Fibroblast of skin of left quadriceps (primary cell): ENCODE measurements at places on chromosomes 7 and 10.

- no peak for DNase-seq
These were observed 146.8 kb downstream of the ADCY1 start for GRCh38 chr7:45720989-45721388.

GRCh38 chr7:134902058-134902457 is 84.2 kb upstream of the AGBL3 start:
- DNase-seq, result no peak

DNA sequence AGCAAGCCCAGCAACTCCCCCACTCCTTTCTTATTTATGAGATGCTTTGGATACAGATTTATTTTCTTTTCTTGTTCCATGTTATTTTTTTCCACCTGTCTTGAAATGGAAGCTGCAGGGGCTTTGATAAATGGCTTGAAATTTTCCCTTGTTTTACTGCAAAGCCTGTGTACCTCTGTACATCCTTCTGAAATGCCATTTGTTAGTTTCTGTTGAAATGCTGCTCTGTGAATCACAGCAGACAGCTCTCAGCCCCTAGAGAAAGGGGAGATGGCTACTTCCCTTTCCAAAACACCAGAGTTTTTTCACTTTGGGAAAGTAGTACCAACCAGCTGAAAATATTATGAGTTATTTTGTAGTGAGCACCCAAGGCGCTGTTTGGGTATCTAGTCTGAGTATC is 304.2 kb downstream of the ELMO1 start:
- no peak for DNase-seq

- DNase-seq, result no peak
These were observed 1.5 kb downstream of the PCOLCE start for GRCh38 chr7:100603726-100604027.

GRCh38 chr10:49617121-49618020 is 3.5 kb downstream of the CHAT start:
- DNase-seq, result no peak

GRCh38 chr7:128833148-128833945 is 3.1 kb downstream of the FLNC start:
- no peak for DNase-seq

DNA sequence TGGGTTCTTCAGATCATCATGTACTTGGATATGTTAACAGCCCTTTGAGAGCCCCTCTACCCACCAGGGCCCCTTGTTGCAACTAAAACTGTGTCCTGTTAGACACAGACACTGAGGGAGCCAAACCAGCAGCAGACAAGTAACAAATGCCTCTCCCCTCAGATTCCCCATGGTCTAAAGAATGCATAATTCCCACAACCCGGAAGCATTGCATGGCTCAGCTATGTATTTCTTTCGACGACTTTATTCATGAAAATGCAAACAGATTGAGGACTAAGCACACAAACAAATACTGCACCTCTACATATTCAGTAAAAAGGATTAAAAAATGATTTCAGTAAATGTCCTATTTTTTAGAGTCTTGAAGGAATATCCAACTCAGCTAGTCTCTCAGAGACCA is 70.1 kb upstream of the HECW1 start:
- DNase-seq, result peak; percentile 38

DNA sequence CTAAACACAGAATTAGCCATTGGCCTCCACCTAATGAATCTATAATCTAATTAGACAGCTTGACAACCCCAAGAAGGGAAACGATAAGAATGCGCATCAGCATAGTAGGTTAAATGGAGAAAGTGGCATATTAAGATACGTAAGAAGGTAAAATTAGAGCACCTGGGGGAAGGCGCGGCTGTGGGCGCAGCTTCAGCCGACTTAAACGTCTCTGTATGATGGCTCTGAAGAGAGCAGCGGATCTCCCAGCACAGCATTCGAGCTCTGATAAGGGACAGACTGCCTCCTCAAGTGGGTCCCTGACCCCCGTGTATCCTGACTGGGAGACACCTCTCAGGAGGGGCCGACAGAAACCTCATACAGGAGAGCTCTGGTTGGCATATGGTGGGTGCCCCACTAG is 518.8 kb downstream of the PHTF2 start:
- no peak for DNase-seq

- DNase-seq, result no peak
These were observed 6.5 kb downstream of the SCART1 start for GRCh38 chr10:133460208-133460769.

DNA sequence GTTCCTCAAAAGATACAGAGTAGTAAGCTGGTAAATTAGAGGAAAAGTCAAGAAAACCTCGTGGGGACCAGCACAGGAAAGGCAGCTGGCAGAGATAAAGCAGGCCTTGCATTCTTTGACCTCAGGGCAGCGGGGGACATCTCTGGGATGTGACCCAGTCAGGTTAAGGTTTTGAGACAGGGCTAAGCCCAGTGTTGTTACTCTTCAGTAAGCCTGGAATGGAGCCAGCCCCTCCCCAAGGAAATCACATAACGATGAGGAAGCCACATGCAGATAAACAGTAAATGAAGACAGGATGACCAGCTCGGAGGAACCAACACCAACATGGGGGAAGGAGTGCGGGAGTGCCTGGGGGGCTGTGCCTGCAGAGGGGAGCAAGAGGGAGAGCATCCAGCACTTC is 99.6 kb downstream of the JAZF1 start:
- no peak for DNase-seq

- DNase-seq, result no peak
These were observed 1149.2 kb upstream of the CELF2 start for GRCh38 chr10:9868499-9868898.

DNA sequence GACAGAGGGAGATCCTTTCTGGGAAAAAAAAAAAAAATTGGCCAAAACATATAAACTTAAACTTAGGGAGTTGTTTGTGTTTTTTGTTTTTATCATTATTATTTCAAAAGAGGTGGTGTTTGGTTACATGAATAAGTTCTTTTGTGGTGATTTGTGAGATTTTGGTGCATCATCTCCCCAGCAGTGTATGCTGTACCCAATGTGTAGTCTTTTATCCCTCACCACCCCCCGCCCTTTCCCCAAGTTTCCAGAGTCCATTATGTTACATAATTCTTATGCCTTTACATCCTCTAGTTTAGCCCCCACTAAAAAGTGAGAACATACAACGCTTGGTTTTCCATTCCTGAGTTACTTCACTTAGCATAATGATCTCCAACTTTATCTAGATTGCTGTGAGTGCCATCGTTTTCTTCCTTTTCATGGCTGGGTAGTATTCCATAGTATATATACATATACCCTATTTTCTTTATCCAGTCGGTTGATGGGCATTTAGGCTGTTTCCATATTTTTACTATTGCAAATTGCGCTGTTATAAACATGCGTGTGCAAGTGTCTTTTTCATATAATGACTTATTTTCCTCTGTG is 148.1 kb upstream of the ZNF92 start:
- DNase-seq, result no peak

DNA sequence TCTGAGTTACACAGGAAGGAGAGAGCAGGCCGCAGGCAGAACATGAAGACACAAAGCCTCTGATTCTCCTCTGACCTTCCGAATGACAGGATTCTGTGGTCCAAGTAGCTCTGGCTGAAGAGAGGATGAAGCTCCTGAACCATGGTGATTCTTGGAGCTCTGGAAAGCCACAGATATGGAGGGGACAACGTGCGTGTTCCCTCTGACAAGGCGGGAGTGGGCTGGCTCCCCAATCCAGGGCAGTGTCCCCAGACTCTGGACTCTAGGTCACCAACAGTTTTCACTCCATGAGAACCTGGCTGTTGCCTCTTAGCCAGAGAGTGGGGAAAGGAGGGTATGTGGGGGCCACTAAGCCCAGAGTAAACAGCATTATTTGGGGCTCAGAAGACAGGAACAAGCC is 7.4 kb upstream of the TRPV6 start:
- no peak for DNase-seq

- DNase-seq, result no peak
These were observed 572 bp upstream of the BHLHA15 start for GRCh38 chr7:98210513-98211220.

GRCh38 chr10:13439313-13440184 is 89.3 kb downstream of the BEND7 start:
- no peak for DNase-seq

DNA sequence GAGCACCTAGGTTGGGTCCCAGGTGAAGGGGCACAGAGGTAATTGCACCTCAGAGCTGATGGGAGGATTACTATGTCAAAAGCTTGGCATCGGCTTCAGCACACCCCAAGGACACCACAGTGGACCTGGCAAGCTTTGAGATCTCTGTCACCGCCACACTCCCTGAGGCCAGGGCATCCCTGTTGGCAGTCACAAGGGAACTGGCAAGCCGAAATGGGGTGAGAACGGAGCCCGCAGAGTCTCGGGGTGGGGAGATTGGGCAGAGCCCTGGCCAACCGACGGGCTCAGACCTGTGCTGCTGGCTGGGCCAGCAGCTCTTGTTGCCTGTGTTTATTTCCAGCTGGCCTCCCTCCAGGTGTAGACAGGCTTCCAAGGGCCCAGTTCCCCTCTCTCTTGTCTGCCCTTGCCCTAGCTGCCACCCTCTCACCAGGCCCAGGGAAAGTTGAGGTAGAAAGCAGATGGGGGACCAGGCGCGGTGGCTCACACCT is 2.5 kb downstream of the HSPB1 start:
- no peak for DNase-seq

DNA sequence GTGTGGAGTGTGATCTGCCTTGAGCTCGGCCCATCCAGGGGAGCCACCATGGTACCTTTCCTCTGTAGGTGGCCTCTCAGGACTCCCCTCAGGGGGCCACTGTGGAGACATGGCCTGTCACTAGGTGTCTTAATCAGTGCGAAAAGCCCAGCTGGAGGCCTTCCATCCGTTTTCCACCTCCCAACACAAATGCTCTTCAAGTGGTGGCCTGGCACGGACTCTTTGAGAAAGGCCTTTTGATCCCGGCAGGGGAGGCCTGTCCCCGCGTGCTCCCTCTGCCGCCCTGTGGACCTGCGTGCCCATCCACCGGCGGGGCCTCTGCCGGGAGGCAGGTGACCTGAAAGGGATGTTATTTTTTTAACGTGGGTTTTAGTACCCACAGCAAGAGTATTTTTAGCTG is 149.5 kb downstream of the RGS10 start:
- no peak for DNase-seq

DNA sequence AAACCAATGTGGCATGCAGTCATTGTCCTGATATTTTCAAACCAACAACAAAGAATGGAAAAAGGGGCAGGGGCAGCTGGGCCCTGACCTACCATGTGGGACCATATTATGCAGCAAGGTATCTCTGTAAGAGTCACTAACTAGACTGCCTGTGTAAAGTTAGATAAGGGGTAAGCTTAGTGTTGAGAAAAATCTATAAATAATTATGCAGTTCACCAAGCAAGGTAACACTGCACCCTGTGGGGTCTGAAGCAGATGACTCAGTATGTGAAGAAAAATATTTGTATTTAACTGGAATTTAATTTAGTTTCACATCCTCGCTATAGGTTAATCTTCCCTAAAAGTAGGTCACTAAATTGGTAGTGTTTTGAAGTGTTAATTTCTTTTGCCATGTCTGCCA is 99.3 kb downstream of the PPP1R3A start:
- DNase-seq, result no peak

DNA sequence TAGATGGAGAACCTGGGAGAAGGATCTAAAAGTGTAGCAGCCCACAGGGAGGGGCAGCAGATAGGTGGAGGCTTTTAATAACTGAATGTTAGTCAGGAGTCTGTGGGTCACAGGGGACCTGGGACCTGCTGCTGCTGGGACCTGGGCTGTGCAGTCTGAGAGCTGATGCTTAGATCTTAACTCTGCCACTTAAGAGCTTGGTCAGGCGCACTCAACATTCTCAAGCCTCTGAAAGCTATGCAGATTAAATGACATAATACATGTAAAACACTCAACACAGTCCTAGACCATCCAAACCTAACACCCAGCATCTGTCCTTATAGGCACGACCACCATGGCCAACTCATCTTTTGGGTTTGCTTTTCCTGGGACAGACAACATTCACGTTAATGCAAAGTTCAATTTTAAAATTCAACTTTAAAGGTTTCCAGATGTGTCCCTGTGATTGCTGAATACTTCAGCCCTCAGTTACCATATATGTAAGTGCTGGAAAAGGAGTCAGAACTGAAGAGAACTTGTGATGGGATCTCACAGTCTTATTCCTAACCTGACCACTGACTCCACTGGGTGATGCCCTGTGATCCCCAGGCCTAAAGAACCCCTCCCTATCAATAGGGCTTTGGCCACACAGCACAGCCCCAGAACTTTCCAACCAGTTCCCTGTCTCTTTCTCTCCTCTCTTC is 321.0 kb downstream of the PLXNA4 start:
- DNase-seq, result no peak

DNA sequence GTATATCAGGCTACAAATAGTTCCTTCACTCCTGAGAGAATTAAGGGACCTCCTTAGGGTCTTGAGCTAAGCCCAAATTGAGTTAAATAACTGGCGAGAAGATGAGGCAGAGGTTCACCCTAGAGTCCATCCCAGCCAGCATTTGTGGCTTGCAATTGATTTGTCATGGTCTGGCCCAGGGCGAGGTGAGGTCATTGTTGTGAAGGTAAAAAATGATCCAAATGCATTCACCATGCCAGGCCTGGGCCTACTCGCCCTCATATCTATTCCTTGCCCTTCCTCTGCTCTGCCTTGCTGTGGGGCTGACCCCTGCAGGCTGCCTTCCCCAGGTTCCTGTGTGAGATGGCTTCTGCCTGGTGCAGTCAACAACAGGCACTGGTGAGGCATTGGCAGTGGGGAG is 207.2 kb downstream of the ZNF365 start:
- DNase-seq, result no peak

- DNase-seq, result no peak
These were observed 98.8 kb downstream of the HECW1 start for GRCh38 chr7:43211286-43211685.

DNA sequence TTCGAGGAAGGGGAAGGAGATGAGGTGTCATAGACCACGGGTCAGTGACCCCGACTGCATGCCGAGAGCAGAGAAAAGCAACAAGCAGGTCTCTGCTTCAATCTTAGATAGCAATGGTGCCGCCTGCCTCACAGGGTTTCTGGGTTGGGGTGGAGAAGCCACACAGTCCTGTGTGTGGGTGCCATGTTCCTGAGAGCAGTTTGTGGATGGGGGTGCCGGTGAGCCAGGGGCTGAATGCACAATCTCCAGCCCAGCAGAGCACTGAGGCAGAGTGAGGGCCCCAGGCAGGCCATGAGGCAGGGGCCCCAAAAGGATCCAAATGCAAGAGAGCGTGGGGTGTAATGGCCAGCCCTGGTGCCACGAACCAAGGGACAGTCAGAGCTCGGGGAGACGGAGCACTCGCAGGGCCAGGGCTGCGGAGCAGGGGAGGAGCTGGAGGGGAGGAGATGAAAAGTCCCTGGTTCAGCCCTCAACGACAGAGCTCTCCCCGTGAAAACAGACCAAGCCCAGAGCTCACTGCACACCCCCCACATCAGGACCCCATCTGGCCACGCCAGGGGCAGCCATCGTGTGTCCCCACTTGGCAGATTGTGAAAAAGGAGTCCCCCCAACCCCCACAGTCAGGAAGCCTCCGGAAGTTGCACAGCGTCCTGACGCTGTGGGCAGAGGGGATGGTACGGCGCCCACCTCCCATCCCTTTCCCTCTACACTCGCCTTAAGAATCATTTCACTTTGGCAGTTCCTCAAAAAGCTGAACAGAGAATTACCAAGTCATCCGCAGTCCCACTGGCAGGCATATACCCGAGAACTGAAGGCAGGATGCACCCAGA is 19.9 kb downstream of the WDR86 start:
- DNase-seq, result no peak
